ENCODE measurements at places on chromosomes 16 and 17. TPM values are rescaled to one million over a fixed set of nuclear protein-coding genes. Genes with fewer than 3 reads are reported as not detected.

PRRT2 gene
- polyA plus RNA-seq, result 2.1 TPM

ASB16 gene
- polyA plus RNA-seq, result 0.22 TPM

RNF227 gene
- 3.1 TPM for polyA plus RNA-seq

METTL23 gene
- polyA plus RNA-seq, result 49.9 TPM

TNFRSF17 gene
- not detected for polyA plus RNA-seq

ORC6 gene
- 11.6 TPM for polyA plus RNA-seq

CHTF18 gene
- polyA plus RNA-seq, result 8.0 TPM

TMC5 gene
- polyA plus RNA-seq, result not detected

CCL8 gene
- polyA plus RNA-seq, result not detected

TBC1D10B gene
- 12.2 TPM for polyA plus RNA-seq

GCGR gene
- polyA plus RNA-seq, result not detected

TTYH2 gene
- 0.19 TPM for polyA plus RNA-seq

SPATA22 gene
- polyA plus RNA-seq, result not detected

AURKB gene
- 22.9 TPM for polyA plus RNA-seq

KIF2B gene
- polyA plus RNA-seq, result not detected

CLEC18C gene
- not detected for polyA plus RNA-seq

PPY gene
- not detected for polyA plus RNA-seq

SLC16A6 gene
- polyA plus RNA-seq, result 0.16 TPM
